ENCODE measurements at places on chromosomes 3 and 15.

- no peak for DNase-seq
These were observed 9.1 kb downstream of the PLA2G4D start for GRCh38 chr15:42085236-42085605.

GRCh38 chr15:49301562-49301961 lies 121.5 kb upstream of the FGF7 start:
- no peak for DNase-seq

DNA sequence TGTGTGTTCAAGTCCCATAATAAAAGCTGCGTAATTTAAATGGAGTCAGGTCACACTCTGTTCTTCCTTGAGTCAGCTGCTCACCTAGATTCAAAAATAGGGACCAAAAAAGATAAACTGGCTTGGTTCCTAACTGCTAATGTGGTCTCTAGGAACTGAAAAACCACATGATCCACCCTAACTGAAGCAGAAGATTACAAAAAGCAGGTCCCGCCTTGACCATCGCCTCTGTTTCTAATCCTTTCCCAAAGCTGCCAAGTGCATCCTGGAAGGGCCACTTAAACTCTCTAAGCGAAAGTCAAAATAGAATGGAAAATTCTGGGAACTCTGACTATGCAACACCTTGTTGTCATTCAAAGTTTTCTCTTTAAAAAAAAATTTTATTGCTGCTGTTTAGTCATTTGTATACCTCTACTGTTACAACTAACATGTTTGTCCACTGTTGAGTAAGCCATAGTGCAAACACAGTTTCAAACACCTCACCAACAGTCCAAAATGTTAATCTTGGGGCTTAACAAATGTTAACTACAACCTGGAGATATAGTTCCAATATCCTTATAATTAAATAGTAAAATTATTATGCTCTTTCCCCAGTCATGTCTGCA lies 88.9 kb upstream of the THBS1 start:
- DNase-seq = peak; percentile 5

- no peak for DNase-seq
These were observed 125.2 kb downstream of the OCA2 start for GRCh38 chr15:27973886-27974285.

GRCh38 chr15:22973987-22974386 lies 6.2 kb downstream of the CYFIP1 start:
- DNase-seq = no peak

GRCh38 chr3:38229036-38229435 lies 36.6 kb upstream of the SLC22A13 start:
- DNase-seq = no peak

GRCh38 chr3:156674911-156675829 lies 780 bp downstream of the TIPARP start:
- DNase-seq = peak; percentile 70

- no peak for DNase-seq
These were observed 393.6 kb downstream of the OTOL1 start for GRCh38 chr3:161890147-161890625.

GRCh38 chr3:96813820-96814650 lies at the start of gene EPHA6:
EPHA6 (plus strand) TSS chr3:96814594.
- DNase-seq = peak; percentile 15

DNA sequence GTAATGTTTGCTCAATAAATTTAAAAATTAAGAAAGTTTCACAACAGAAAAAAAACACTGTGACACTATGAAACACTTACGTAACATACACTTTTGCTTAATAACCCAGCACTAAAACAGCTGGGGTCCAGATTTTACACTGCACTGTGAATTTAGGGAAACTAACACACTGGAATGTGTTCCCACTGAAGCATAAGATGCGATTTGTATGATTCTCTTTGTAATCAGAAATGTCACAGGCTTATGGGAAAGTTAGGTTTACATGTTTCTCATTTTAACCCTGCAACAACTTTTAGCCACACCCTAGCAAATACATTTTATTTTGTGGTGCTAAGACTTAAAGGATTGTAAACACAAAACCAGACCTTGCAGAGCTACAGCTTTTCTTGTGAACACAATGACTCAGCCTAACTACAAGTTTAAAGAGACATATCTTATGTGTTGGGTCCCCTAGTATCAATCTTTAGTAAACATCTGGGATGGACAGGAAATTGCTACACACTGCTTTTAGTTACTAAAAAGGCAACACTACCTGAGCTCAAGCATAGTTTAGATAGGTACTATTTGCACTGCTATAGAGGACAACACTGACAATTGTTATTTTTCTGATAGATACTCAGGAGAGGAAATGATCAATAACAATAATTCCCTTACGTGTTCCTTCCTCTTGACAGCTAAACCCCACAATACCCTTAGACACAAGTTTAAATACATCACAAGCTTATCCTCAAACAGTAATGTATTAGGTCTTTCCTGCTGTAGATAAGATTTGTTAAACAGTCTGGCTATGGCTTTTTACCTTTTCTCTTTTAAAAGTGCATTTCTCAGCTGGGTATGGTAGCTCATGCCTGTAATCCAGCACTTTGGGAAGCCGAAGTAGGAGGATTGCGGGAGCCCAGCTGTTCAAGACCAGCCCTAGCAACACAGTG lies 3.8 kb downstream of the PLD1 start:
- peak; percentile 73 for DNase-seq

DNA sequence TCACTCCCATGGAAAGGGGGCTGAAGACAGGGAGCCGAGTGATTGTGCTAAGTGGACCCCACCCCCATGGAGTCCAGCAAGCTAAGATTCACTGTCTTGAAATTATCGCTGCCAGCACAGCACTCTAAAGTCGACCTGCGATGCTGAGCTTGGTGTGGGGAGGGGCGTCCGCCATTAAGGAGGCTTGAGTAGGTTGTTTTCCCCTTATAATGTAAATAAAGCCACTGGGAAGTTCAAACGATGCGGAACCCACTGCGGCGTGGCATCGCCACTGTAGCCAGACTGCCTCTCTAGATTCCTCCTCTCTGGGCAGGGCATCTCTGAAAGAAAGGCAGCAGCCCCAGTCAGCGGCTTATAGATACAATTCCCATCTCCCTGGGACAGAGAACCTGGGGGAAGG lies 10.9 kb upstream of the SRGAP3 start:
- DNase-seq = no peak

- no peak for DNase-seq
These were observed 4.2 kb upstream of the EFCAB12 start for GRCh38 chr3:129432671-129433070.

DNA sequence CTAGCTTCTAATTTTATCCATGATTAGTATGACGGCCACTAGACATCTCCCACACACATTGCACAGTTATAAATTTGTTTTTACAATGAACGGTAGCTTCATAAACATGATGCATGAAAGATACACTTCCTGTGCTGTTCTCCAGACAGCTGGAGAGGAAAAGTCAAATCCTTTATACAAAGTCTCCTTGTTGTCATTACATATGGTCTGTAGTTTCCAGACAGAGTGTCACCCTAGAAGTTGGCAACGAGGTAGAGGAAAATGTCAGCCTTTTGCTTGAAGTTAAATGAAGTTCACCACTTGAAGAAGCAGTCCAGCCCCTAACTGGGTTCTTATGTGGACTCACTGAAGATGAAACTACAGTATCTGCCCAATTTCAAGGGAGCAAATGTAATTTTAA lies 253.0 kb upstream of the P2RY1 start:
- no peak for DNase-seq

DNA sequence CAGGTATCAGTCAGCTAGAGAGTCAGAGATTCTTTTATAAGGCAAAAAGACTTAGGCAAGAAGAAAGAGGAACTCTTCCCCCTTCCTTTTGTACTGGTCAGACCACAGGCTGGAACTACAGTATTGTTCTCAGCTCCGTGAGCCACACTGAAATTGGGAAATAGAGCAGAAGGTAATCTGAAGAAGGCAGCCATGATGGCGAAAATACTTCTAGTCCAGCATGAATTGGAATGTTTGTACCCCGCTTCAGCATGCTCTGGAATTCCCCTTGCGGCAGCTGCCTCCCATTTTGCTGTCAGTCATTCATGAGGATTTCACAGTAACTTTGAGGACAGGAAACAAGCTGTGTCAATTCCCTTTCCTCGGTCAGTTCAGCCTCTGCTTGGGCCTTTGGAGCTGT lies 96.2 kb downstream of the CORO2B start:
- no peak for DNase-seq

DNA sequence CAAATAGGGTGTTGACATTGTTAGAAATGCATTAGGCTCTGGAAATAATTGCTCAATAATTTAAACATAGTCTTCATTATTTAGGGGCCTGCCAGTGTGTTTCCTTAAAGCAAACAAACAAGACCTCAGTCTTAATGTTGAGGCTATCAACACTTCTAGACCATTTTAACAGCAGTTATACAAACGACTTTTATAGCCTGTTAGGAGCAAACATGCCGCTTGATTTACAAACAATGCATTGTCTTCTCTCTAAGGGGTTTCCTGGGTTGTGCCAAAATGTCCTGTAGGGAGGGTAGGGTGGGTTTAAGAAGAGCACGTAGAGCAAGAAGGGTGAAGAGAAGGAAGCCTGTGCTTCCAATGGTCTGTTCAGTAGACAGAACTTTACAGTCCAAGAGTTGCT lies 53.7 kb downstream of the TPRG1 start:
- no peak for DNase-seq

DNA sequence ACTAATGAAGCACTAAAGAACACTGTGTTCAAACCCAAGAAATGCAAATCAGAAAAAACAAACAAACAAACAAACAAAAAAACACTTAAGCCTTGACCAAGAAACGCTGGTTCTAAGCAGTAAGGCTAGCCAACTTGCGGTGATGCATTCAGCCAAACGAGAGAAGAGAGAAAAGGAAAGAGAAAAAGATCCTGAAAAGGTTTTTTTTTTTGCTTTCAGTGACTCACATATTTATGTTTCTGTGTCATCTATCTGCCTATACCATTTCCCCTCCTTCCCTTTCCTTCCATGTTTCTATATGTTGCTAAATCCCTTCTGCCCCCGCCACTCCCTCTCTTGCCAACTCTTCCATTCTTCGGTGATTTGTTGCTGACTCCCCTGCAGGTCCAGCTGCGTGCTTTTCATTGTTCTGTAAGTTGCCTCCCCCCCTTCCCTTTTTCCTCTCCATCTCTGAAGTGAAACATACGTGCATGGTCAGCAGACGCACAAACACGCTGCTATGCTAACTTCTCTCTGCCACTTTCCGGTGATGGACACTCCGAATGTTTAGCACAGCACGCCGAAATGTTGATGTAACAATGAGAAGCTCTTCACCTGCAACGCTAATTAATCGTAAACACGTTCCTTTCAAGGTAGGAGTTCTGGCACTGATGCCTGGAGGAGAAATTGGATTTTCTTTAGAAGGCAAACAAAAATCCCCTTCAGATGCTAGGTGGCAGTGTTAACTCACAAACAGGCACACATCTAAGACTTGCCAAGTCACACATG lies 154.4 kb downstream of the TUSC7 start:
- DNase-seq = peak; percentile 2

DNA sequence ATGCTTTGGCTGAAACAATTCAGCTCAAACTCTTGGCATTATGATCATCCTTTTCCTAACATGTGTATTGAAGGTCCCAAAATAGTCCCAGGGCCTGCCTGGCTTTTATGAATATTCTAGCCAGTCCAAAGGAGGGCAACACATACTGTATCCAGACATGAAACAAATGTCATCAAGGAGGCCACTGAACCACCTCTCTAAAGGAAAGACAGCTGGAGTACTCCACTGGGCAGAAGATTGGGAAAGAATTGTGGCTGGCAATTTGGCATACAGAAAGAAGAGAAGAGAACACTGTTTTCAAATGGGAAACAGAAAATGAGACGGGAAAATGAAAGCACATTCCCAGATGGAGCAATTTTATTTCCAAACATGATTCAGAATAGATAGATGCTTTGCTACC lies 80.6 kb downstream of the NCEH1 start:
- no peak for DNase-seq

- no peak for DNase-seq
These were observed 82.6 kb upstream of the CSPG5 start for GRCh38 chr3:47661121-47661752.

DNA sequence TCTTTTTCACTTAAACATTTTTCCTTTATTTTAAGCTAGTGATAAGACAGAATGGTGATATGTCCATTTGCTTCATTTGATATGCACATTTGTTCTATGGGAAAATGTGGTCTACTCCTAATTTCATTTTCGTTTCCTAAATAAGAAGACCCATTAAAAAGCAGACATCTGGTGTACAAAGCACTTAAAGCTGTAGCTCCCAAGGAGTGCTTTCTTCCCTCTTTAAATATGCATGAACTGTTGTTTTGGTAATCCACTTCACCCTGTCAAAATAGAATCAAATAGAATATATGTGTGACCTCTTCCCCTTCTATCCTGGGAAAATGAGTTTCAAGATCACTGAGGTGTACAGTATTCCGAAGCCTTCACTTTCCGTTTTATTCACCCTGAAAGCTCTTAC lies 182.8 kb downstream of the ROBO2 start:
- DNase-seq = no peak

DNA sequence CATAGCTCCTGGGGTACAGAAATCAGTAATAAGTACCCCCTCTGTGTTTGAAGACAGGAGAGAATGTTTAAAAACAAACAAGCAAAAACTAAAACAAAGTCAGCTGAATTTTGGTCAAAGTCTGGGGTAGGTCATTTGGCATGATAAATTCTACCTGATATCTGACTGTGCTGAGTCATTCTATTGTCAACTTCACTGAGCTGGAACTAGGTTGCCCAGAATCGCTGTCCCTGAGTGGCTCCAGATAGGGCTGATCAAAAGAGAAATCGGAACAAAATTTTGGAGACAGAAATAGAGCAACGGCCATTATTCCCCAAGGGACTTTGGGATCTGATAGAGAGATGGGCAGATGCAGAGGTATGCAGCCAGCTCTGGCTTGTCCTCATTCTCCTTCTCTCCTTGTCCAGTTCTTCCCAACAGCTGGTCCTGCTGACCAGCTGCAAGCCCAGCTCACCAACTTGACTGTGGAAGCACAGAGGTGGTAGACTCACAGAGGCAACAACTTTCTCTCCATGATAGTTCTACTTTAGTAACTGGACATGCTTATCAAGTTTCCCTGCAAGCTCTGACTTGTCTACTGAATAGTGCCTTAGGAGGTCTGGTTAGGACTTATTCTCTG lies 57.3 kb upstream of the MYRIP start:
- no peak for DNase-seq

DNA sequence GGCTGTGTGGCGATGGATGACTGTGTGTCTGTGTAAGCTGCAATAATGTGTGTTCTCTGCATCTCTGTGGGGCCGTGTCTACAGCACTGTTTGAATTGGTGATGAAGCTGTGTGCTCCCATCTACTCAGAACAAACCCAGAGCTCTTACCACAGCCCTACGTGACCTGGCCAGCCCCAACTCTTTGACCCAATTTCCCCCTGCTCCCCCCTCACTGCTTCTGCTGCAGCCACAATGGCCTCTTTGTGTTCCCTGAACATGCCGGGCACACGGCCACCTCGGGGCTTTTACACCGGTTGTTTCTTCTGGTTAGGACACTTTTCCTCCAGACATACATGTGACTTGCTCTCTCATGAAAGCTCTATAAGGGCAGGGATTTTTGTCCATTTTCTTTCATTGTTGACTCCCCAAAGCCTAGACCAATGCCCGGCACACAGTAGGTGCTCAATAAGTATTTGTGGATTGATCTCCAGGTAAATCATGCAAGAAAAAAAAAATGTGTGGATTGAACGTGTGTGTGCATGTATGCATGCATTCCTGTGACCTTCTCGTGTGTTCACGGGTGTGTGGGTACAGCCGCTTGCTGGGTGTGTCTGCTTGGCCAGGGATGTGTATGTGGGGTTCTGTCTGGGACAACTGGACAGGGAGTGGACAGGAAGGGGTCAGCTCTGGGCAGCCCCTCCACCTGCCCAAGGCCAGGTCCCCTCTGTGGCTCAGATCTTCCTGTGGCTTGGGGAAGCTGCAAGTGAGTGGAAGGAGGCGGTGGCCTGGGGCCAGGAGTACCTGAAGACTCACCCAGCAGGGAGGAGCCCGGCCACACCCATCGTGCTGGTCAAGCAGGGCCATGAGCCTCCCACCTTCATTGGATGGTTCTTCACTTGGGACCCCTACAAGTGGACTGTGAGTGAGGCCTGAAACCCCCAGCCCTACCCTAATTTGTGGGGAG lies 14.8 kb downstream of the VILL start:
- no peak for DNase-seq
